Aorta (tissue), 5 donors: ENCODE measurements at places on chromosomes 12 and 14. TPM values are rescaled to one million over a fixed set of nuclear protein-coding genes. Genes with fewer than 3 reads are reported as not detected.

BRAP gene
- total RNA-seq, result 18.0 TPM

C12orf75 gene
- total RNA-seq, result 153 TPM

TRPV4 gene
- total RNA-seq, result 2.5 TPM

HSPB8 gene
- total RNA-seq, result 88.4 TPM

EFS gene
- total RNA-seq, result 19.7 TPM

DNA sequence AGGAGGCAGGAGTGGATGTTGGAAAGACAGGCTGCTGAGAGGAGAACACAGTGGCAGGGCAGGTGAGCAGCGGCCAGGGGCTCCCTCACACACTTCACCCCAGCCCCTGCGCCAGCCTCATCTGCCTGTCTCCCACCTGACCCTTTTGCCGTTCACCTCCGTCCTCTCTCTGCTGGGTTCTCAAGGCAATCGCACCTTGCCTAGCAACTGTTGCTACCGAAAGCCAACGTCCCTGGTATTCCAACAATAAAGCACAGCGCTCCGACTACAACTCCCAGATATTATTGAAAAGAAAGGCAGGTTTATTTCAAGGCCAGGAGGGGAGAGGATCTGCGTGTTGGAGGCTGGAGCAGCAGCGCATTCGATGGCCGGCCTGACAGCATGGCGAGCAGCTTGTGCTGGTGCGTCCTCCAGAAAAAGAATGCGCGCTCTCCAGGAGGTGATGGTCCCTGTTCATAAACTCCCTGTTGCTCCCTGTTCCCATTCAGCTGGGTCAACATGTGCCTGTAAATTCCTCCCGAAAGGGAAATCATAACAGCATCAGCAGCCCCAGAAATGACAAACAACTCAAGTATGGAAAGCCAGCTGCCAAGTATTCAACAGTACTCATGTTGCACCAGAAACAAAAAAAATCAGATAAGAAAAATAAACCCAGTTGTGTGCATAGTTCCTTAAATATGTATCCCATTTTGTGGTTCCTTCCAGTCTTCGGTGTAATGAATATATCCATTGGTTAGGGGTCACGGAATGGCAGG is 153.0 kb upstream of the DIO3 start:
- no peak overlapping the region for H3K27ac ChIP-seq
- H3K4me3 ChIP-seq, result no peak overlapping the region
- no peak for DNase-seq
- no peaks in the 10 kb centered on the region for H3K27me3 ChIP-seq

- H3K4me3 ChIP-seq, result no peak overlapping the region
- no peaks in the 10 kb centered on the region for H3K36me3 ChIP-seq
- DNase-seq, result peak; percentile 66
- no peaks in the 10 kb centered on the region for H3K27me3 ChIP-seq
- no peak overlapping the region for H3K27ac ChIP-seq
Observed at GRCh38 chr12:47882781-47883546, 21.8 kb downstream of the VDR start.

- H3K36me3 ChIP-seq, result no peaks in the 10 kb centered on the region
- no peak overlapping the region for H3K4me3 ChIP-seq
- H3K27me3 ChIP-seq, result no peaks in the 10 kb centered on the region
- no peak overlapping the region for H3K27ac ChIP-seq
Observed at GRCh38 chr12:1582709-1583050, 11.7 kb downstream of the FBXL14 start.

DNA sequence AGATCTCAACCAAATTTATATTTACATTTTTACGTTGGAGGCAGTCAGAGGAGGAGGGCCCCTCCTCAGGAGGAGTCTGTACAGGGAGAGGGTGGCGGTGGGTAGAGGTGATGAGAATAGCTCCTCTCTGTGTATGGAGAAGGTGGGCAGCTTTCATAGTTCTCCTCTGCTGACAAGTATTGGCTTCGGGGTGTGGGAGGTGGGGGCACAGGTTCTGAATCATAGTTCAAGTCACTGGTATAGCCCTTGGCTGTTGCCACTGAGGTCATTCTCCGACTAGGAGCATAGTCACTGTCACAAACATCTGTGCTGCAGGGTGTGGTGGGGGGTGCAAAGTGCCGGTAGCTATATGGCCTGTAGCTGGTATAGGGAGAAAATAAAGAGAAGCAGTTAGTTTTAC is 50.3 kb downstream of the BCL2L14 start:
- no peaks in the 10 kb centered on the region for H3K4me1 ChIP-seq
- DNase-seq, result no peak
- no peaks in the 10 kb centered on the region for H3K27me3 ChIP-seq
- H3K4me3 ChIP-seq, result no peak overlapping the region
- H3K36me3 ChIP-seq, result no peaks in the 10 kb centered on the region
- no peak overlapping the region for H3K27ac ChIP-seq

DNA sequence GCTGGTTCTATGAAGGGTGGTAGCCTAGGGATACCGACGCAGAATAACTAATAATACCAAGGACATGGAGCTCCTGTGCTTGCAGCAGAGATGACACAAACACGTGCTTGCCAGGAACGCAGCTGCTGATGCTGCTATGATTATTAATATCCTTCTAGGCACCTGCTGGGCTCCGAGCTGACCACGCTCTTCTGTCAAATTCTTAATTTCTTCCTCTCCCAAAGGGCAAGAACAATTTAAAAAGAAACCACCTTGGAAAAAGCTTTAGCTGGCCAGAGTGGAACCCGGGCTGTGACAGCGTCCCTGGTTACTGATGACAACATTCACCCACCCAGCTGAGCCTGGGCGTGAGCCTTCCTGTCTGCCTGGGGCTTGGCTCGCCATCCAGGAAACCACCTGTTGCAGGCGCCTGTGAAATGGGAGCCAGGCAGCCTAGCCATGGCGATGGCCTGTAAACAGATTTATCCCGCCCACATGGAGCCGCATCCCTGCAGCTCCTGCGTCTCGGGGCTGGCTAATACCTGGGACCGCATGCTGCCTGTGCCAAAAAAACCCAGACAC is 28.8 kb downstream of the CLMN start:
- DNase-seq, result no peak
- H3K4me3 ChIP-seq, result no peak overlapping the region
- no peaks in the 10 kb centered on the region for H3K27me3 ChIP-seq

DNA sequence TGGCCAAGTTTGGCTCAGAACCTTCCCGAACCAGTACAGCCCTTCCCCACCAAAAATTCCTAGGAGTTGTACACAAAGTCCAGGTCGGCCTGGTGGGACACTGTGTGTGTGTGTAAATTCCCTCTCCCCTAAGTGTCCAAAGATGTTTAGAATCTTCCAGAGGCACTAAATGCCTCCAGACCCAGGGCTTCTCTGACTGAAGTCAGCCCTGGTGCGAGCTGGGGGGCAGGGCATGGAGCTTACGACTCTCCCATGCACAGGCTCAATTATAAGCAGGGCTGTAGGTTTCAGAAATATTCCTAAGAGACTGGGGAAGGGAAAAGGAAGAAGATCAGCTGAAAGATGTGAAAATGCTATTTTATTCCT is 106.9 kb upstream of the ATF7IP start:
- H3K27me3 ChIP-seq, result no peaks in the 10 kb centered on the region
- H3K27ac ChIP-seq, result peak overlapping the region; percentile 71
- no peak overlapping the region for H3K4me3 ChIP-seq
- DNase-seq, result no peak
- peaks cover 3% of the 10 kb centered on the region for H3K4me1 ChIP-seq

- no peak overlapping the region for H3K27ac ChIP-seq
- H3K36me3 ChIP-seq, result no peaks in the 10 kb centered on the region
- H3K27me3 ChIP-seq, result peaks cover 3% of the 10 kb centered on the region
- no peak for DNase-seq
- no peak overlapping the region for H3K4me3 ChIP-seq
Observed at GRCh38 chr14:60641742-60642269, 7.5 kb downstream of the SIX1 start.

DNA sequence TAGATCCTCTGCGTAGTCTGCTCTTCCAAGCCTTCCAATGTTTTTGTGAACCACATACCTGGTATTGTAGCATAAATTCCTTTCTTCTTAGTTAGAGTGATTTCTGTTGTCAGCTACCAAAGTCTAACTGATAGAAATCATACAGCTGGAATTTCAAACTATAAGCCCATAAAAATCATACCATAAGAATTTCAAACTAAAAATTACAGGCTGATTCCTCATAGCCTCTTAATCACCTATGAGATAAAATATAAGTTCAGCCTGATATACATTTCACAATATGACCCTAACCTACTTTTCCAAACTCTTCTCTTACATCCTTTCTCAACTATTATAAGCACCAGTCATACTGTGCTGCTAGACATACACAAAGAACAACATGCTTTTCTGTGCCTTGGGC is 64.8 kb downstream of the PTHLH start:
- H3K36me3 ChIP-seq, result no peaks in the 10 kb centered on the region
- no peak overlapping the region for H3K4me3 ChIP-seq
- peaks cover 4% of the 10 kb centered on the region for H3K4me1 ChIP-seq
- no peak for DNase-seq
- H3K27me3 ChIP-seq, result no peaks in the 10 kb centered on the region

- H3K4me3 ChIP-seq, result no peak overlapping the region
- H3K4me1 ChIP-seq, result no peaks in the 10 kb centered on the region
- no peaks in the 10 kb centered on the region for H3K27me3 ChIP-seq
- no peaks in the 10 kb centered on the region for H3K36me3 ChIP-seq
Observed at GRCh38 chr12:54262403-54262925, 17.5 kb downstream of the CBX5 start.

GRCh38 chr12:123686636-123687190 is 15.8 kb downstream of the TCTN2 start:
- H3K4me1 ChIP-seq, result no peaks in the 10 kb centered on the region
- DNase-seq, result no peak
- no peak overlapping the region for H3K4me3 ChIP-seq
- peaks cover 8% of the 10 kb centered on the region for H3K36me3 ChIP-seq

DNA sequence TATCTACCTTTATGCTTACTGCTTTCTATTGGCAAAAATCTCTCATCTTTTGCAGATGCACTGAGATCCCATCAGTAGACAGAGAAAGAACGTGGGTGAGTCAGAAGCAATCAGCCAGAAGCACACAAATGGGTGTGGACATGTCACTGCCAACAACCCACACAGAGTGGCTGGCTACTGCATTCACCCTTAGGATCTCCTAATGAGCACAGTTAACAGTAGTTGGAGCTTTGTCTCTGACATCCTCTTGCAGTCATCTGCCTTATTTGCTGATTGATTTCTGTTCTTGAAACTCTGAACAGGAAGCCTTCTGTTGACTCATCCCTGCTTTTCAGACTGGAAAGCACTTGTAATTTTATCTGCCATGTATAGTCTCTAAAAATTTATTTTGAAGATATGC is 117.2 kb downstream of the RGS6 start:
- H3K27me3 ChIP-seq, result no peaks in the 10 kb centered on the region
- no peak for DNase-seq
- H3K27ac ChIP-seq, result no peak overlapping the region
- peaks cover 2% of the 10 kb centered on the region for H3K4me1 ChIP-seq
- no peak overlapping the region for H3K4me3 ChIP-seq

GRCh38 chr12:26264215-26264838 is 69.0 kb downstream of the SSPN start:
- H3K4me1 ChIP-seq, result no peaks in the 10 kb centered on the region
- H3K27me3 ChIP-seq, result no peaks in the 10 kb centered on the region
- H3K27ac ChIP-seq, result no peak overlapping the region
- no peaks in the 10 kb centered on the region for H3K36me3 ChIP-seq
- DNase-seq, result no peak

GRCh38 chr12:41794336-41794735 is 350.3 kb downstream of the GXYLT1 start:
- H3K4me1 ChIP-seq, result no peaks in the 10 kb centered on the region
- no peaks in the 10 kb centered on the region for H3K36me3 ChIP-seq
- H3K27me3 ChIP-seq, result no peaks in the 10 kb centered on the region
- H3K4me3 ChIP-seq, result no peak overlapping the region

GRCh38 chr12:43337571-43338444 is 214.2 kb downstream of the ADAMTS20 start:
- no peaks in the 10 kb centered on the region for H3K36me3 ChIP-seq
- H3K4me3 ChIP-seq, result no peak overlapping the region
- no peak overlapping the region for H3K27ac ChIP-seq
- no peaks in the 10 kb centered on the region for H3K4me1 ChIP-seq
- H3K27me3 ChIP-seq, result no peaks in the 10 kb centered on the region

- H3K36me3 ChIP-seq, result no peaks in the 10 kb centered on the region
- no peak for DNase-seq
- H3K4me3 ChIP-seq, result no peak overlapping the region
- no peaks in the 10 kb centered on the region for H3K27me3 ChIP-seq
Observed at GRCh38 chr12:124632519-124632984, 65.1 kb upstream of the NCOR2 start.
